ENCODE measurements at places on chromosomes 6 and 20.

- no peak for DNase-seq
Measured at GRCh38 chr6:35185971-35186370, 27.8 kb upstream of the SCUBE3 start.

DNA sequence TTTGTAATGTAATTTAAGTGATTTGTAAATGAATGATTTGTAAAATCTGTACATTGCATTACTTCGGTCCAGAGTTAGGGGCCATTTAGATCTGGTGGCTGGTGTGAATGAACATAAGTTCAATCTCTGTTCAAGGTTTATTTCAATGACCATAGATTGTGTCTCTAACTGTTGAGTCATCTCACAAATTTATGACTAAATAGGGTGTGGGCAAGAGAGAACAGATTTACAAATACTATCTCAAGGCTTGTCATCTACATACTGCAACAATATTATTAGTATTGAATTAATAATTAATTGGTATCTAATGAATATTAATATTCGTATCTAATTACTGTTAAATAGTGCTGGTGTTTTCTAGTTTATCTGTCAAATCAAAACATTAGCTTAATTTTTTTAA is 115.3 kb upstream of the EDN1 start:
- no peak for DNase-seq

DNA sequence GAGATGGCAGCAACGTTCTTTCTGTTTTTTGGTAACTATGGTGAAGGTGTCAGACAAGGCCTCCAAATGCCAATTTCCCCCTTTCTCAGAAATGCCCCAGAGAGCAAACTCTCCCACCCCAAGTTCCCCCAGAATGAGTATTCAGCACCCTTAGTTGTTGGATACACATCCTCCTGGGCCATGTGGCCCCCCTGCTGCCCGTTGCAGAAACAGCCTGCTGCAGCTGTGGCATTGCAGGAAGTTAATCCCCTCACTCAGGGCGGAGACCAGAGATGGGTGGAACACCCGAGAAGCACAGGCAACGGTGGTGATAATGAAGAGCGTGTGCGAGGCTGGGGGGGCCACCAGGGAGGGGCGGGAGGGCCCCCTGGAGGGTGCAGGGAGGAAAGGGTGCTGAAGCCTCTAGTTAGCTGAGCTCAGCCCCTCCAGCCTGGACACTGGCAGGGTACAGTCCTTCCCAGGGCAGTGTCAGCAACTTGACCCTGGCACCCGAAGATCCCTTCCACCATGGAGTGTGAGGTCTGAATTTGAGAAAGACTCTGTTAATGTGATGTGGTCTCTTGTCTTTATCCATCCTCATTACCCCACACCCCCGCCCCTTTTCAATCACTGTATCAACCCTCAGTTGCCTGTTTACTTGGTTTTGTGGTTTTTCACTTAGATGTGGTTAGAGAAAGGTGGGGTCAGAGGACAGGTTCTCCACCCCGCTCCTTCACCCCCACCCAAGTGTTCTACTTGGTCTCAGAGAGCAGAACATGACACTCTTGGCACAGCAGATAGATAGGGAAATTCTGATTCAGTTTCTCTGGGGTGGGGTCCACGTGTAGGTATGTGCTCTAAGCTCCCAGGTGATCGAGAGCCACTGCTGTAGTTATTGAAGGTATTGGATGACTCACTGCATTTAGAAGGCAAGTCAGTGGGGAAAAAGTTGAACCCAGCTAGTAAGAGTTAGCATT is 208.8 kb upstream of the SUPT3H start:
- no peak for DNase-seq

GRCh38 chr6:23180504-23181293 is 611.3 kb downstream of the HDGFL1 start:
- DNase-seq, result peak; percentile 5

DNA sequence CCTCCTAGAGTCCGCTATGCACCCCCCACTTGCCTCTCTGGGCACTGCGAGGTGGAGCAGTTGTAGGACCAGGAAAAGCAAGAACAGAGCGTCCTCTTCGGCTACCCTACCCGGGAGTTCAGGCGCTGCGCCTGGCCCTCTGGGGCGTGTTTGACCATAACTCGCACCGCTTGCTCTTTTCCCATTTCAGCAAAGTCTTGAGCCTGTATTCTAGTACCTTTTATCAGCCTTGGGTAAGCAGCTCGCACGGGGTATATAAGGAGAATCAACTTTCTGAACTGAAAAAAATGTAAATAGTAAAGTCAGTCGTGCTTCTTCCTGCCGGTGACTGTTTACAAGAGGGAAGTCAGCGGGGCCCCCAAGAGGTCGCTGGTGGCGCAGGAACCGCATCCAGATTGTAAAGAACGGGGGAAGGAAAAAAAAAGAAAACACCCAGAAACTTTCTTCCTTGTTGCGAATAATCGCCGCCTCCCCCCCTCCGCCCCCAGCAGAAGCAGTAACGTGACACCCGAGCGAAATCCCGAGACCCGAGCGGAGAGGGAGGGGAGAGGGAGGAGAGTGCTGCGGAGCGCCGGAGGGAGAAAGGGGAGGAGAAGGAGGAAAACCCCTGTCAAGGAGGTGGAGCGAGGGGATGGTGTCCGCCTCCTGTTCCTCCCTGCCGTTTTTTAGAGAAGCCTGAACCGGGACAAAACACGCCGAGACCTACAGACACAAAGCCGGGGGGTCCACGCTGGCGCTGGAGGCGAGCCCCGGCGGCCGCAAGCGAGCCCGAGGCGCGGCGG is at the start of gene UST:
UST (plus strand) TSS at position 668 of the 782 bp plus-strand sequence. CDS start 401 bp downstream, outside the sequence.
- peak; percentile 61 for DNase-seq

All from neural crest cell (in vitro differentiated cells).